Activated T-helper 17 cell treated with anti-CD3 and anti-CD28 coated beads, Interleukin-2, amount 50 U/mL, for 72 hours (primary cell): ENCODE measurements at places on chromosomes 11 and 22.

DNA sequence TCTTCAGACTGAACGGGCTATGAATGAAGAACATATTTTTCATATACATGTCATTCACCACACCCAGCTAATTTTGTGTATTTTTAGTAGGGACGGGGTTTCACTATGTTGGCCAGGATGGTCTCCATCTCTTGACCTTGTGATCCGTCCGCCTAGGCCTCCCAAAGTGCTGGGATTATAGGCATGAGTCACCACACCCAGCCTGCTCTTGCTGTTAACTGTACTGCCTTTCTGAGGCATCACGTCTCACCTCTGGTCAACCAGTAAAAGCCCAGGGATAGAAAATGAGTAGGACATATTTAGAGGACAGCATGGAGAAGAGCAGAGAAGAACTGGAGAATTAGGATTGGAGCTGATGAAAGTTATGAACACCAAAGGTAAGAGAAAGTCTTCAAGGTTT is 55.6 kb downstream of the APOL3 start:
- no peak for ATAC-seq
- no peak overlapping the region for H3K4me3 ChIP-seq
- H3K36me3 ChIP-seq: no peaks in the 10 kb centered on the region
- H3K4me1 ChIP-seq: no peaks in the 10 kb centered on the region
- H3K27me3 ChIP-seq: peaks cover 19% of the 10 kb centered on the region
- H3K27ac ChIP-seq: no peak overlapping the region

- H3K4me1 ChIP-seq: no peaks in the 10 kb centered on the region
- no peak for ATAC-seq
- H3K27ac ChIP-seq: no peak overlapping the region
These were observed 226.1 kb upstream of the FAT3 start for GRCh38 chr11:91998481-91998880.

DNA sequence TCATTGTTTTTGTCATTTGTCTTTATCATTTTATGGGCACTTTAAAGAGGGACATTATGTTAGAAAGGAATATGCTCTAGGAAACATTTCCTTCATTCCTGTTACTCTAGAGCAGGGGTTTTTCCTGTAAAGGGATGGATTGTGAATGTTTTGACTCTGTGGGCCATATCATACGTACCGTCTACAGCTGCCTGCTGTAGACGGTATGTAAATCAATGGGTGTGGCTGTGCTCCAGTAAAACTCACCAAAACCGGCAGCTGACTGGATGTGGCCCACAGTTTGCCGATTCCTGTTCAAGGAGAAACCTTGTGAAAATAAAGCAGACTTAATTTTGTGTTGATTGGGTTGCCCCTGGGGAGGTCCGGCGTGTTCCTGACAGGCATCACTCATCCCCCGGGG is 7.3 kb downstream of the IGHMBP2 start:
- no peaks in the 10 kb centered on the region for H3K27me3 ChIP-seq
- ATAC-seq: no peak
- peaks cover 95% of the 10 kb centered on the region for H3K36me3 ChIP-seq
- H3K4me1 ChIP-seq: no peaks in the 10 kb centered on the region
- no peak overlapping the region for H3K4me3 ChIP-seq
- no peak overlapping the region for H3K27ac ChIP-seq

DNA sequence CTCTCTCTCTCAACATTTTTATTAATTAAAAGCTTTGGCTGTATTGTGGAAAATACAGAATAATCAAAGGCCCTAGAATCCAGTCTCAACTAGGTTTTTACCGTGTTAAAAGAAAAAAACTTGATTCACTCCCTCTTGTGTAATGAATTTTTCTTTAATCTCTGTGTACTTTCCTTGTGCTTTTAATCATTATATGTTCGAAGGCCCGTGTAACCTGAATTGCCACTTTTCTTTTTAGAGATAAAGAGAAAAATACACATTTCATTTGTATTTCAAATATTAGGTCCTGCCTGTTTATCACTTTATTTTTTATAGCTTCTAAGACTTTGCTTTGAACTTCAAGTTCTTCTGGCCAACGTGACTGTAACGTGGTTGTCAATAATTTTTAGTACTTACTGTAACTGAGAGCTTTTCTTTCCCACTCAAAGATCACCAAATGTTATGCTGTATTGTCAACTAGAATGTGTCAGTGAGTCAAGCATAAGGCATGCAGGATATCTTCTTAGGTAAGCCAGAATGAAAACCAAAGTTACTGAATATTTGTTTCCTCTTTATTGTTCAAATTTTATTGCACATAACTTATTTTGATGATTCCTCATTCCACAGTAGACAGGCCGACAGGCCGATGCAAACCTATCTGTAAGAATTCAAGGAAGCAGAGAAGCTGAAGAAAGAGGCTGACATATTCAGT is 23.3 kb upstream of the FAR1 start:
- H3K27ac ChIP-seq: no peak overlapping the region
- peaks cover 17% of the 10 kb centered on the region for H3K27me3 ChIP-seq
- H3K36me3 ChIP-seq: no peaks in the 10 kb centered on the region

- peaks cover 10% of the 10 kb centered on the region for H3K4me1 ChIP-seq
- no peaks in the 10 kb centered on the region for H3K36me3 ChIP-seq
- ATAC-seq: no peak
- no peak overlapping the region for H3K27ac ChIP-seq
- no peak overlapping the region for H3K4me3 ChIP-seq
- peaks cover 8% of the 10 kb centered on the region for H3K27me3 ChIP-seq
These were observed 7.3 kb upstream of the ADAMTS8 start for GRCh38 chr11:130435671-130436070.

GRCh38 chr22:31504282-31504681 is 7.9 kb downstream of the SFI1 start:
- H3K36me3 ChIP-seq: peaks cover 94% of the 10 kb centered on the region
- no peak overlapping the region for H3K27ac ChIP-seq
- H3K27me3 ChIP-seq: no peaks in the 10 kb centered on the region
- H3K4me3 ChIP-seq: no peak overlapping the region
- peak; percentile 75 for ATAC-seq
- peaks cover 24% of the 10 kb centered on the region for H3K4me1 ChIP-seq

DNA sequence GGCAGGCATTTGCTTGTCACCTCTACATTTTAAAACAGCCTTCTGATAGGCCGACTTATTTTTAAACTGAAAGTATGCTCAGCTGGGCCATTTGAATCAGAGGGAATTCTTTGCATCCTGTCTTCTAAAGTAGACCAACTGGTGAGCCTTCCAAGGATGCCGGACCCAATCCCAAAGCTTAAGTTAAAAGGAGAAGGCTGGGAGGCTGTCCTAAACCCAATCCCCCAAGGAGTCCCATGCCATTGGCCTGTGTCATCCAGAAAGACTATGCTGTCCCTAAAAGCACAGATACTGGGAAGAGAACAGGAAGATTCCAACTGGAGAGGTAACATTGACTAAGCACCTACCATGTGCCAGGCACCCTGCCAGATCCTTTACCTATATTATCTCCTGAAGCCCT is 18.0 kb downstream of the TENM4 start:
- ATAC-seq: no peak
- H3K27me3 ChIP-seq: peaks cover 9% of the 10 kb centered on the region
- no peaks in the 10 kb centered on the region for H3K4me1 ChIP-seq
- H3K27ac ChIP-seq: no peak overlapping the region

- peak within 1 kb of the TSS; percentile 97 for H3K4me3 ChIP-seq
- ATAC-seq: peak; percentile 82
- H3K4me1 ChIP-seq: peaks cover 24% of the 10 kb centered on the region
- H3K36me3 ChIP-seq: peaks cover 44% of the 10 kb centered on the region
- H3K27me3 ChIP-seq: no peaks in the 10 kb centered on the region
- peak within 1 kb of the TSS; percentile 93 for H3K27ac ChIP-seq
These were observed at the start of gene RHOG for GRCh38 chr11:3840870-3841425. RHOG (minus strand) TSS chr11:3840959; CDS start chr11:3828138, 12,821 bp downstream.

- no peaks in the 10 kb centered on the region for H3K27me3 ChIP-seq
- no peak for ATAC-seq
- no peak overlapping the region for H3K27ac ChIP-seq
- H3K4me1 ChIP-seq: no peaks in the 10 kb centered on the region
These were observed 19.8 kb downstream of the SAMM50 start for GRCh38 chr22:43975041-43975440.

DNA sequence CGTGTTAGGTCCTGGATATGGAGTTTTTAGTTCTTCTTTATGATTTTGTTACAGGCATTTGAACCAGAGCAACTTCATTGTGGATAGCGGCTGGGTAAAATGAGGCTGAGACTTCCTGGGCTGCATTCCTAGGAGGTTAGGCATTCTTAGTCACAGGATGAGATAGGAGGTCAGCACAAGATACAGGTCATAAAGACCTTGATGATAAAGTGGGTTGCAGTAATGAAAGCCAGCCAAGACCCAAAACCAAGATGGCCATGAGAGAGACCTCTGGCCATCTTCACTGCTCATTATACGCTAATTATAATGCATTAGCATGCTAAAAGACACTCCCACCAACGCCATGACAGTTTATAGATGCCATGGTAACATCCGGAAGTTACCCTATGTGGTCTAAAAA is 23.4 kb upstream of the CLMP start:
- peaks cover 23% of the 10 kb centered on the region for H3K27me3 ChIP-seq
- H3K4me3 ChIP-seq: no peak overlapping the region
- no peak overlapping the region for H3K27ac ChIP-seq
- no peaks in the 10 kb centered on the region for H3K4me1 ChIP-seq
- ATAC-seq: no peak
- no peaks in the 10 kb centered on the region for H3K36me3 ChIP-seq
